ENCODE measurements at places on chromosomes 16 and 17.
A peak's percentile ranks its signal among the peaks of the same experiment; 100 is the strongest.

GRCh38 chr17:77966476-77966875, 8.0 kb downstream of the TNRC6C start:
- no peak for DNase-seq

GRCh38 chr16:50528820-50529219, 19.4 kb upstream of the NKD1 start:
- DNase-seq, result no peak

DNA sequence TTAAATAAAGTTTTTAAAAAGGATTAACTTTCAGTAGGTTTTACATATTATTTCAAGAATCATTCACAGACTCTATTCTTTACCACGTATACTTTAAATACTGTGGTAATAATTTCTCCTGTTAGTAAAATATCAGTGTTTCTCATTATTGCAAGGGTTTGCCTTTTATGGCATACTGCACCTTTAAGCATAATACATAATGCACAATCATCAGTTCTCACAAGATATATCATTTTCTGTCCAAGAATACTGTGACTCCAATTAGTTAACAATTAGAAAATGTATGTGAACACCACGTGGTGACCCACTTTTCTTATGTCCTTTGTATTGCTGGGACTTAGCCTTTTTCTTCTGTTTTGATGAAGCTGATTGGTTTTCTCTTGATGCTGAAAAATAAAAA, 25.7 kb downstream of the NME2 start:
- DNase-seq, result no peak

DNA sequence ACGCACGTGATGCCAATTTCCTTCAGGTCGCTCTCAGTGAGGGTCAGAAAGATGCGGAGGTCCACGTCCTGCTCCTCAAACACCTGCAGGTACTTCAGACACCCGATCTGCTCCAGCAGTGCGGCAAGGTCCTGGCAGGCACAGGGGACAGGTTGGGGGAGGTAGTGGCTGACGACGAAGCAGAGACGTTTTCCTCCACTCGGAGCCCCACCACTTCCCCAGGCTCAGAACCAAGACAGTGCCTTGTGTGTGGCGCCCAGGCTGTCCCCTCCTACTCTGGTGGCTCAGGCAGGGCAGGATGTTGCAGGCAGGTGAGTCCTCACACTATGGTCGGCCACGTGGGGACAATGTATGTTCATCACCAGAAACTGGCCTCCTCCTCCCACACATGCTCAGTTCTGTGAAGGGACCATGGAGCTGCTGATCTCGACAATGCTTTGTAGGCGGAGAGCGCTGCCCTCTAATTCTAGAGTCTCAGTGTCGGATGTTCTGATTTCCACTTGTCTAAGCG, 5.7 kb downstream of the NUDT16L1 start:
- DNase-seq, result no peak

DNA sequence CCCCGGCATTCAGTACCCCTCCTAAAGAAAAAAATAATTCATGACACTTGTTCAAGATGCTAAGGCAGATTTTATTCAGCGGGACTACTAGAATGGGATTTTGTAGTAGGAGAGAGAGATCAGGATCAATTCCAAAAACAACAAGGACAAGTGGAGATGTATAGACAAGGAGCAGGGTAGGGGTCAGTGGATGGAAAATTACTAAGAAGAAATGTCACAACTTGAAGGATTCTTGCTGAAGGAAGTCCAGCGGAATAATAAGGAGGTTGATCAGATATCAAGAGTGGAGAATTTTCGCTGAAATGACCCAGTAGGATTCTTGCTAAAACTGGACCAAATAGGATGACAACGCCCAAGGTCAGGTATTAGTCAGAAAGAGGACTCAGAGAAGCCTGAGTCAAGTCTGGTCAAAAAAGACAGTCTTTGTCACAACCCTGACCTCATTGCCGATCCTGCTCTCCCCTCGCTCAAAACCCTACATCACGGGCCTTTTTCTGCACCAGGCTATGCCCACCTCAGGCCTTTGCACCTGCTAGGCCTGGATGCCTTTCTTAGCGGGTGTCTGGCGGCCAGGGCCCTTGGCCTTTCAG, 36.9 kb downstream of the MMD start:
- no peak for DNase-seq

DNA sequence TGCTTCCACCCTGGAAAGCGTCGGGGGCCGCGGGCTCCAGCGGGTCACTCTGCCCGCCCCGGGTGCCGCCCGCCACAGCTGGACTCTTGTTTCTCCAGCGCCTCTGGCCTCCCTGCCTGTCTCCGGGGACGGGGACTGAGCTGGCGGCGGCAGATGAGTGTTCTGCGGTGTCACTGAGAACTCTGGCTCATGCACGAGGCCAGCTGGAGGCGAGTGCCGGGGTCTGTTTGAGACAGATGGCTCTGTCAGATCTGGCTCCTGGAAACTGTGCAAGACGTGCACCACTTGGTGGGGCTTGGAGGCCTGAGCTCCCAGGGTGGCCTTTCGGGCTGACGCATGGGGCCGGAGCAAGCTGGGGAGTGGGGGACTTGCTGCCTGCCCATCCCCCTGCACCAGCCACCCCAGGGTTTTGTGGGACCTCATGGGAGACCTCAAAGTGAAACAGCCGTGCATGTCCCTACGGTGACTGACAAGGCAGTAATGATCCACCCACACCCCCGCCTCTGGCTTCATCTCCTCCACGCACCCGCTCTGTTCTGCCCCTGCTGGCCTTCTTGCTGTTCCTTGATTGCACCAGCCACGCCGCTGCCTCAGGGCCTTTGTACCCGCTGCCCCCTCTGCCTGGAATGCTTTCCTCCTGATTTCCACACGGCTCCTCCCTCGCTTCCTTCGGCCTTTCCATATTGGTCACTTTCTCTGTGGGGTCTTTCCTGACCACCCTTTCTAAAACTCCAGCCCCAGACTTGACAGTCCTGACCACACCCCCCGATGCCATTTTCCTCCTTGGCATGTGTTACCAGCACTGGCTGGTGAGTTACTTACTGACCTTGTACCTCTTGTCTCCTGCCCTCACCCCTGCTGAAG, 174.9 kb upstream of the CIBAR2 start:
- DNase-seq, result no peak

- DNase-seq, result no peak
These were observed 15.1 kb downstream of the IGSF6 start for GRCh38 chr16:21637032-21637968.

DNA sequence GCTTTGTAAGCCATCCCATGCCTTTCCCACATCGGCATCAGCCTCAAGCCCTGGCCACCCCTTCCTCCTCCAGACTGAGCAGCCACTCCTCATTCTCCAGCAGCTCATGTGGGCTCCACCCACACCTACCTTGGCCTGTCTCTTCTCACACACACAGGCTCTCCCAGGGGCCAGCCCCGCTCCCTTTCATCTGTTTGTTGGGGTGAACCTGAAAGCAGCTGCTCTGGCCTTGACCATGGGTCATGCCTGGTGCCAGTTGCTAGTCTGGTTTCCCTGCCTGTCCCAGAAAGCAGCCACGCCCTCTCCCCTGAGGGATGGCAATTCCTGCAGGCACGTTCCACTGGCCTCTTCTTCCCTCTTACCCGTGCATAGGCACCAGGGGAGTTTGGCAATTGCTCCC, 11.4 kb upstream of the TMEM238L start:
- no peak for DNase-seq

- no peak for DNase-seq
These were observed 90.7 kb downstream of the TIMM22 start for GRCh38 chr17:1087381-1088241.

GRCh38 chr17:61849674-61850073, 13.7 kb downstream of the BRIP1 start:
- DNase-seq, result no peak

DNA sequence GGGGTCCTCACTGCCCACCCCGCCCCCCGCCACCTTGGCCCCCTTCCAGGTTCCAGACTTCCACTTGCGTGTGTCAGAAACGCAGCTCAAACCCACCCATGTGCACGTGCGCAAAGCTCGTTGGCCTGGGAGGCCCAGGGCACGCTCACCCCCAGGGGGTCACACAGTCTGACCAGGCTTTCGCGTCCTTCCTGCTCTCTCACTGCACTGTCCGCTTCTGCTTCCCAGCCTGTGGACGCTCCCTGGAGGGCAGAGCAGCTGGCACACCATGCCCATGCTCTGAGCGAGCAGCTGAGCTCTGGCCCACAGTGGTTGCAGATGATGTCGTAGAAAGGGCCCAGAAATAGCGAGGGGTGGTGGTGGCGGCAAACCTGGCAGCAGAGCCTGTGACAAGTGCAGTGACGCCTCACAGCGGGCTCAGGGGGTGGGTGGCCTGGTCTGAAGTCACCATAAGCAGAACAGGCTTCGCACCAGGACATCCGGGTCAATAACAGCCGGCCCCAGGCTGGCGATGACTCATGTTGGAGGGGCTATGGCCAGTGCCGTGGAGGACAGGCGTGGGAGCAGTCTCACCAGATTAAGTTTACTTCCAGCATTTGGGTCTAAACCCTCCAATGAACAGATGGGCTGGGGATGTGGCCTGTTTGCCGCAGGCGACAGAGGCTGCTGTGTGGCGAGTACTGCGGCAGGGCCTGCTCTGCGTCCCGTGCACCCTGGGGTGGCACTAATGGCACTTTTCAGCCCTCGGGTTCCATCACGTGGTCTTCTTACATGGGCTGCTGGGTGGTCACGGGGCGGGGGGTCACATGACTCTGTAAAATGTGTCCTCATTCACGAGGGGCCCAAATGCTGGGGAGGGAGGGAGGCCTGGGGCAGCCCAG, 49.0 kb downstream of the NT5M start:
- DNase-seq, result no peak

GRCh38 chr17:45976755-45977505, 22.1 kb upstream of the STH start:
- no peak for DNase-seq

DNA sequence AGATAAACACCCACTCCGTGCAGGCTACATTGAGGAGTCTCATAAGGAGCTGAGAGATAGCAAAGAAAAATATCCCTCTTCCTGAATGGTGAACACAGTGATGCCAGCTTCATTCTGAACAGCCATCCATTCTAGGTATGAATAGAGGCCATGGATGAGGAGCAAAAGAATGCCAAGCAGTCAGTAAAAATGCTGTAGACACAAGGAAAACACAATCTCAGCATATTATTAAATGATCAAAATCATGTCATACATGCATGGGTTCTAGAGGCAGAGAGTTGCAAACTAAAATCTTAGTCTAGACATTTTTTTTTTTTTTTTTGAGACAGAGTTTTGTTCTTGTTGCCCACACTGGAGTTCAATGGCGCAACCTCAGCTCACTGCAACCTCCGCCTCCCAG, 313.0 kb downstream of the SOX9 start:
- no peak for DNase-seq

DNA sequence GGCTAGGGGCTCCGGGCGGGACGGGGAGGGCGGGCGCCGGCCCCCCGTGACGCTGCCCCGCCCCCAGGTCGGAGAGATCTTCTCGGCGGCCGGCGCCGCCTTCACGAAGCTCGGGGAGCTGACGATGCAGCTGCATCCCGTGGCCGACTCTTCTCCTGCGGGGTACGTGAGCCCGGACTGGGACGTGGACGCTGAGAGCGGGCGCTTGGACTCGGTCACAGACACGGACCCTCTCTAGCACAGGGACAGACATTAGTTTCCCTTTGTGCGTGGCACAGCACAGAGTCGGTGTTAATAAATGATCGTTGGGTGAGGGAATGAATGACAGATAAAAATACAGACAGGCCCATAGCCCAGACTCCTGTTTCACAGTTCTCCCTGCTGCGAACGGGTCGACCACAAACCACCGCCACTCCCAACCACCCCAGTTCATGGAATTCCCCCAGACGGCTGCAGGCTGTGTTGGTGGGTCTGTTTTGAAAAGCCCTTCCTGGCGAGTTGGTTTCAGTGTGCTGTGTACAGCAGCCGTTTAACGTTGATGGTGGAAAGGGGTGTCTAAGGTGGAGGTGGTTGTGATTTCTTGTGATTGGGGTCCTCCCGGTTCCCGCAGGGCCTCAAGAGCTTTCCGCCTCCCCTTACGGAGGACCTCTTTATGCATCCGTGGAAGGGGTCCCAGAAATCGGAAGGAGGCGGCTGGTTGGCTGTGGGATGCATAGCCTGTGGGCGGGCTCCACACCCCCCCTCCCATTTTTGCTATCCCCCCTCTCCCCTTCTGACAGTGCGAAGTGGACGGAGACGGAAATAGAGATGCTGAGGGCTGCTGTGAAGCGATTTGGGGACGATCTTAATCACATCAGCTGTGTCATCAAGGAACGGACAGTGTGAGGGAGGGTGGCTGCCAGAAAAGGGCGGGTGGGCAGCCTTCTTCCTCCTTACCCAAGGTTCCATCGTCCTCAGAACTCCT, 2.9 kb downstream of the RNASEK start:
- peak; percentile 82 for DNase-seq

GRCh38 chr17:32303781-32304288, 38.1 kb downstream of the C17orf75 start:
- no peak for DNase-seq

GRCh38 chr16:60181536-60181935, 1447.4 kb upstream of the GOT2 start:
- no peak for DNase-seq

- DNase-seq, result peak; percentile 96
These were observed 791 bp downstream of the MCRIP2 start for GRCh38 chr16:642189-643049.

DNA sequence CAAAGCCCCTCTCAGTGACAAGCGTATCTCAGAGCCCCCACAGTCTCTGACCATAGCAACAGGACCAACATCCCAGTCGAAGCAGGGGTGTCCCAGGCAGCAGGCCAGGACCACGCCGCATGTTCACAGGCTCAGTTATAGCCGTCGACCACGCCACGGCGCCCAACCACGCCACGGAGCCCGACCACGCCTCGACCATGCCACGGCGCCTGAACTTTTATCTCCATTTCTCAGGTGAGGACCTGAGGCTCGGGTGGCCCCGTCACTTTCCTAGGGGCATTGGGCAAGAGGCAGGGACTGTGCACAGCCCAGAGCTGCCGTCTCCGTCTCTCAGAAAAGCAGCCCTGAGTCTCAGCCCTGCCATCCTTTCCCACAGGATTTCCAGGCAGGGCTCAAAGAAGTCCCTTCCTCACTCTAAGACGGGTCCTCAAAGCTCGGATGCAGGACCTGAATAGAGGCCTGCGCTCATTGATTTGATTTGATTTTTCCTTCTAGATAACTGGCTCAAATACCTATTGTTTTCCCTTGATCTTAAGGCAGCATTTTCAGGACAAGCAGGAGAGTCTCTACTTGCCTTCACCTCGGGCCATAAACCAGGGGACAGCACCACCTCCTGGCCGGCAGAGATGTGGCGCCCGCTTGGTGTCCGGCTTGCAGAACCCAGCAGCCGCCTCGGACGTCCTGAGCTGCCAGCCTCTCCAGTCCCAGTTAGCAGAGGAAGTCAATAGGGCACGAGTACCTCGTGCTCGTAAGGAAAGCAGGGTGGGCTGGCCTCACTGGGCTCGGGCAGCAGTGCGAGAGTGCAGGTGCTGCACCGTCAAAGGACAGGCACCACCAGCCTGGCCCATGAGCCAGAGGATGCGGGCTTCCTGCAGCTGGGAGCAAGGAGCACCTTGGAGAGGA, 38.8 kb downstream of the C16orf95 start:
- DNase-seq, result peak; percentile 62

- no peak for DNase-seq
These were observed 95.6 kb upstream of the CDYL2 start for GRCh38 chr16:80899809-80900592.

DNA sequence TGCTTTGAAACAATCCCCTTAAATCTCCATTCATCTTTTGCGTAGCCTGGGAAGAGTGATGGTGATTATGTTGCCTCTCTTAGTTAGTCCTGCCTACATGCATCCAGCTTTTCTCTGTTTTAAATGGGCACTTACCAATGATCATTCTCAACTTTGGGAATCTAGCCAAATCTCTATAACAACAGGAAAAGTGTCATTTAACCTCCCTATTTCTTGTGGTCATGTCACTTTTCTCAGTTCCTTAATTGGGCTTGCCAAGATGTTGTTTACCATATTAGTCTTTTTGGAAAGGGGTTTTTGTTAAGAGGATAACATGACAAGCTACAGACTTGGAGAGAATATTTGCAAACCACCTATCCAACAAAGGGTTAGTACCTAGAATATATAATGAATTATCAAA, 15.6 kb upstream of the CLEC10A start:
- DNase-seq, result peak; percentile 90

Measured in suppressor macrophage treated with lipopolysaccharide for 4 hours (primary cell).